Spinal cord (tissue), 10 donors: ENCODE measurements at places on chromosomes 1 and 21. TPM values are rescaled to one million over a fixed set of nuclear protein-coding genes. Genes with fewer than 3 reads are reported as not detected.
A peak's percentile ranks its signal among the peaks of the same experiment; 100 is the strongest.

The PCP4 gene
- 25.8 TPM for total RNA-seq

The CNR2 gene
- 0.06 TPM for total RNA-seq

DNA sequence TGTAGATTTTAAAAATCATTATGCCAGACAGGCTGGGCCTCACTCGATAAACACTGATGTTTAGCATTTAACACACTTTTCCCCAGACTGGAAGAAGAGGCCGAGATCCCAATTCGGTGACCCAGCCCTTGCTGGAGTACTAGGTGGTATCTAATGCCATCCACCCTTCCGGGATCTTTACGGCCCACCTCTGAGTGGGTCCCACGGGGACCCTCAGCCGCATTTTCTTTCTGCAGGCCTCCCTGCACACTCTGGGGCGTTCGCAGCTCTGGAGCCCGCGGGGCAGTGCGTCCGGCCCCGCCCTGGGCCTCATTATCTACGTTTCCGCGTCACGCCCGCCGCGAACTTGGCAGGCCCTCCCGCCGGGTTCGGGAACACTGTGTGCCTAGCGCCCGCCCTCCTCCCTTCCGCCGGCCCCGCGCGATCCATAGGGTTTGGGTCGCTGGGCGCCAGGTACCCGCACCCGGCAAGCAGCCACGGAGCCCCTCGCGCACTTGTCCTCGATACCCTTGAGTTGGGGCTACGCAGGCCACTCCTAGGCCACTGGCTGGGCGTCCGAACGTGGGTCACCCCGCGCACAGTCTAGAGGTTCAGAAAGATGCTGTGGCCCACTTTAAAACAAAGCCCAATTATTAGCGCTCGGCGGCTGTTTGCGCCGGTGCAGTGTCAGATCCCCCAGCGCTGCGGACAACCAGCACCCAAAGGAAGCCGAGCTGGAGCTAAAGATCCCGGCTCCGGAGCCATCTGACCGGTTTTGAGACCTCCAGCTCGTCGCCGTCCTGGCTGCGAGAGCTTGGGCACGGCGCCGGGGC is 950 bp upstream of the EVA1C start:
- no peak for DNase-seq

- DNase-seq: no peak
Measured at GRCh38 chr1:4046836-4047461, 146.9 kb upstream of the C1orf174 start.

DNA sequence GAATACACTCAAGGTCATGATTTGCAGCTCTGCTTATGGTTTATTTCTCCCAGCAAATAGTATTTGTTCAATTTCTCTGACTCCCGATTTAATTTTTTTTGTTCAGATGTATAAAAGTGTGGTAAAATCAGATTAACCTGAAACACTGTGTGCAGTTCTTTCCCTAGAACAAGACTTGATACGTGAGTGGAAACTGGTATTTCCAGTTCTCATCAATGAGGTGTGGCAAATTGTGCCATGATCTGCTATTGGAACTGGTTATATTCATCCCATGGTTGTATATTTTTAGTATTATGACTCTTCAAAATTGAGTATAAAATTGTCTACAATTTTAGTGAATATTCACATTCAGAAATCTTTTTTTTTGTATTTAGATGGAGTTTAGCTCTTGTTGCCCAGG is 76.8 kb upstream of the IVNS1ABP start:
- DNase-seq: no peak

GRCh38 chr1:52296345-52296744 is 69.7 kb downstream of the CC2D1B start:
- peak; percentile 43 for DNase-seq

DNA sequence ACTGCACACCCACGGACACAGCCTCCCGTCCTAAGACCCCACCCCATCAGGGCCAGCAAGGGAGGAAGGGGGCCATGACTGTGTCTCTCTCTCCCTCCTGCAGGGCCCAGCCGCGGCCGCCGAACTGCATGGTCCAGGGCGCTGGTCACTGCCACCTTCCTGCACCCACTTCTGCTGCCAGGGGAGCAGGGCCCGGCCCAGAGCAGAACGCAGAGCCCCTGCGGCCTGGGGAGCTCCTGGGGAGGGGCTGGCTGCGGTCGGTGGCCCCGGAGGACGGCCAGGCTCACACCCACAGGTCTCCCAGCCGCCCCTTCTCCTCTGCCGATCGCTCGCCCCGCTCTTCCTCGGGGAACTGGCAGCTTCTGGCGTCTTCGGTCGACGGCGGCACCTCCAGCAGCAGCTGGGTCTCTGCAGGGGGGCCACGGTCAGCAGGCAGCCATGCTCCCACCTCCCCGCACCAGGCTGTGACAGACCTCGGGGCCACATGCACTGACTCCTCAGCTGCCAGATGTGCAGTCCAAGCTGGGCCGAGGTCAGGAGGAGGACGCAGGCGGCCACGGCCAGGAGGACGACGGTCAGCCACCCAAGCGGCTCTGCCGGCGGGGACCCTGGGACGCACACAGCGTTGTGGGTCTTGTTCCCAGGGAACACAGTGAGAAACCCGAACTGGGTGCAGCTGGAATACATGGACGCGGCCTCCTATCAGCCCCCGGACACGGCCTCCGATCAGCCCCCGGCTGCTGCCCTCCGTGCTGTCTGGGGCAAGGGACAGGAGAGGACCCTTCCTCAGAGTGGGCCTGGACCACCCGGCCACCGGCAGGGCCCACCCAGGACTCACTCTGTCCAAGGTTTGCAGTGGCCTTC is 2.6 kb downstream of the TNFRSF18 start:
- DNase-seq: no peak
